ENCODE measurements at places on chromosomes 16 and 17. TPM values are rescaled to one million over a fixed set of nuclear protein-coding genes. Genes with fewer than 3 reads are reported as not detected.
A peak's percentile ranks its signal among the peaks of the same experiment; 100 is the strongest.

Gene CCL7
- not detected for total RNA-seq

DNA sequence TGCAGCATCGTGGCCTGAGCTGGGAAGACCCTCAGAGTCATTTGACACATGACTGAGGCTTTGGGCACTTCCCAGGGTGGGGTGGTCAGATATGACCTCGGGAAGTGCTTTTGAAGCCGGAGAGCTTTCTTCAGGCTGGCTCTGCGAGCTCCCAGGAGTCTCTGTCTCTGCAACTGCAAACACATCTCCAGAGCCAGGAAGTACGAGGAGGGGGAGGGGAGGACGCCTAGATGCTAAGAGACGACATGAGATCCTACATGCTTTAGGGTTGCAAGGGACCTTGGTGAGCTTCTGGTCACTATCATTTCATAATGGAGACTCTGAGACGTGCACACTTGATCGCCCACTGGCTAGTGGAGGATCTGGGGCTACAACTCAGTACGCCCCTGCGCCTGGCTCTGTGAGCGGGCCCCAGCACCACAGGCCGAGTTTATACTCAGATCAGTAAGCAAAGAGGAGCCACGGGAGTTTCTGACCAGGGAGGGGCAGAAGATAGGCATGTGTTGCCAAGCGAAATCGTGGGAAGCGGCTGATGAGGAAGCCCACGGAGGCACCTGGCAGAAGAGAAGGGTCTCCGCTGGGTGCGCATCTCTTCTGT is 527 bp upstream of the MGAT5B start:
- no peak overlapping the region for H3K4me3 ChIP-seq
- H3K36me3 ChIP-seq: no peaks in the 10 kb centered on the region
- H3K27me3 ChIP-seq: peaks cover 5% of the 10 kb centered on the region
- DNase-seq: no peak
- peaks cover 5% of the 10 kb centered on the region for H3K4me1 ChIP-seq
- H3K27ac ChIP-seq: no peak overlapping the region

- no peak for DNase-seq
- peaks cover 29% of the 10 kb centered on the region for H3K4me1 ChIP-seq
Observed at GRCh38 chr17:36485805-36486203, 677 bp upstream of the ZNHIT3 start.

DNA sequence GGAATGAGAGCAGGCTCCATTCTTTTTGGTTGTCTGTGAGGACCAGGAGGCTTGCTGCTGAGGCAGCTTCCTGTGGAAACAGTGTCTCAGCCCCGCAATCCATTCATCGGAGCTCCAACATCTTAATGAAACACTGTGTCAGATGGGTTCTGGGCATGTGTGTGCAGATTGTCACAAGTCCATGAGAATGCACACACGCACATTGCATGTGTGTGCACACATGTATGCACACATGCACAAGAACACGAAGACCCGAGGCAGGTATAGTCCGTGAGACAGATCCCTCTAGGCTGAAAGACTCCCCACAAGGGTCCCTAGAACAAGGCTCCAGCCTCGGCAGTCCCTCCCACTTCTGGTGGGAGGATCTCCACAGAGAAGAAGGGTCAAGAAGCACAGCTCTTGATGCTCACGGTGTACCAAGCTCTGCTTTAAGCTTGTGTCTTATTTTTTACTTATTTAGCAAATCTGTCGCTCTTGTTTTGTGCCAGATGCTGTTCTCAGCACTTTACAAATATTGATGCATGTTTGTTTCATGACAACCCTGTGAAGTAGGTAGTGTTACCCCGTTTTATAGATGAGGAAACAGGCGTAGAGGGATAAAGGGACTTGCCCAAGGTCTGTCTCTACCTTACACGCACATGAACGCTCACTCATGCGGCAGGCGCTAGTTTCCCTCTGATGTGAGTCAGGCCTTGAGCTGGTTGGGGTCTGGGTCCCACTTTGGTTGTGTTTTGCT is 213.1 kb downstream of the SEC14L1 start:
- no peak overlapping the region for H3K4me3 ChIP-seq
- DNase-seq: no peak
- H3K4me1 ChIP-seq: peaks cover 53% of the 10 kb centered on the region
- H3K36me3 ChIP-seq: no peaks in the 10 kb centered on the region
- no peaks in the 10 kb centered on the region for H3K27me3 ChIP-seq

GRCh38 chr17:82932518-82933310 is 92.9 kb upstream of the ZNF750 start:
- no peaks in the 10 kb centered on the region for H3K4me1 ChIP-seq
- H3K27me3 ChIP-seq: no peaks in the 10 kb centered on the region
- no peak overlapping the region for H3K4me3 ChIP-seq
- H3K36me3 ChIP-seq: peaks cover 11% of the 10 kb centered on the region
- no peak for DNase-seq

- DNase-seq: no peak
- H3K4me1 ChIP-seq: peaks cover 21% of the 10 kb centered on the region
- H3K27me3 ChIP-seq: no peaks in the 10 kb centered on the region
- H3K4me3 ChIP-seq: peak overlapping the region; percentile 81
- peak overlapping the region; percentile 94 for H3K27ac ChIP-seq
- peaks cover 16% of the 10 kb centered on the region for H3K36me3 ChIP-seq
Observed at GRCh38 chr17:44005527-44006271, 1.3 kb downstream of the NAGS start.

DNA sequence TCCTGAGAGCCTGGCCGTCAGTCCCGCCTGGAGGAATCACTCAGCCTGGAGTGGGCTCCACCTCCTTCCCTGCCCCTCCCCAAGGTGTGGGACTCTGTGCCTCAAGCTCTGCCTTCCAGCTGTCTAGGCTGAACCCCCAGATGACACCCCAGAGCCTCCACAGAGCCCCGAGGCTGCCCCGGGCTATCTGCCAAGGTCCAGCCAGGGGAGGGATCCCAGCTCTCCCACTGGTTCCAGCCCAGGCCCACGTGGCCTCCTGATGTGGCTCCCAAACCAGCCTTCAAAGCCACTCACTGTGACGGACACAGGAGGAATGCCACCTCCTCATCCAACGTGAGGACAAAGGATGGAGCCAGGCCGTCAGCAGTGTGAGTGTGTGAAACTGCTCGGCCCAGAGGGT is 45.6 kb upstream of the ENPP7 start:
- no peak overlapping the region for H3K27ac ChIP-seq
- no peaks in the 10 kb centered on the region for H3K36me3 ChIP-seq
- H3K4me1 ChIP-seq: no peaks in the 10 kb centered on the region
- peaks cover 3% of the 10 kb centered on the region for H3K27me3 ChIP-seq
- H3K4me3 ChIP-seq: no peak overlapping the region
- DNase-seq: no peak

DNA sequence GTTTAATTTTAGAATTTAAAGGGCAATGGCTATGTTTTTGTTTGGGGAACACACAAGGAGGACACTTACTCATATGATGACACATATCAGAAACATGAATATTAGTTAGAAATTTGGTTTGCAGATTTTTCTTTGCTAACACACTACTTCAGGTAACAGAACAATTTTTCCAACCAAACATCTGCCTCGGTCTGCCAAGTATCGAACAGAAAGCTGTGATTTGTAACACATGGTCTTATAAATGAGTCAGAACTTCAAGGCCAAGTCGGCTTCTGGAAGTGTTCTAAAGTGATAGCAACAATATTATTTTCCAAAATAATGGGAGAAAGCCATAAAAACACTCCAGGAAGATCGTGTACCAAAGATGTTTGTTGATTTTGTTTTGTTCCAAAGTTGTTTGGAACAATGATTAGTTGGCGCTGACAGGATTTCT is 75.9 kb upstream of the PMFBP1 start:
- H3K36me3 ChIP-seq: no peaks in the 10 kb centered on the region
- DNase-seq: no peak
- H3K4me1 ChIP-seq: no peaks in the 10 kb centered on the region
- no peak overlapping the region for H3K4me3 ChIP-seq
- no peak overlapping the region for H3K27ac ChIP-seq
- H3K27me3 ChIP-seq: no peaks in the 10 kb centered on the region

- H3K4me1 ChIP-seq: no peaks in the 10 kb centered on the region
- H3K27me3 ChIP-seq: peaks cover 4% of the 10 kb centered on the region
- H3K36me3 ChIP-seq: no peaks in the 10 kb centered on the region
- DNase-seq: no peak
- no peak overlapping the region for H3K27ac ChIP-seq
- H3K4me3 ChIP-seq: no peak overlapping the region
Observed at GRCh38 chr16:82630688-82631087, 3.9 kb downstream of the CDH13 start.

Gene KIAA0753
- 5.9 TPM for total RNA-seq

DNA sequence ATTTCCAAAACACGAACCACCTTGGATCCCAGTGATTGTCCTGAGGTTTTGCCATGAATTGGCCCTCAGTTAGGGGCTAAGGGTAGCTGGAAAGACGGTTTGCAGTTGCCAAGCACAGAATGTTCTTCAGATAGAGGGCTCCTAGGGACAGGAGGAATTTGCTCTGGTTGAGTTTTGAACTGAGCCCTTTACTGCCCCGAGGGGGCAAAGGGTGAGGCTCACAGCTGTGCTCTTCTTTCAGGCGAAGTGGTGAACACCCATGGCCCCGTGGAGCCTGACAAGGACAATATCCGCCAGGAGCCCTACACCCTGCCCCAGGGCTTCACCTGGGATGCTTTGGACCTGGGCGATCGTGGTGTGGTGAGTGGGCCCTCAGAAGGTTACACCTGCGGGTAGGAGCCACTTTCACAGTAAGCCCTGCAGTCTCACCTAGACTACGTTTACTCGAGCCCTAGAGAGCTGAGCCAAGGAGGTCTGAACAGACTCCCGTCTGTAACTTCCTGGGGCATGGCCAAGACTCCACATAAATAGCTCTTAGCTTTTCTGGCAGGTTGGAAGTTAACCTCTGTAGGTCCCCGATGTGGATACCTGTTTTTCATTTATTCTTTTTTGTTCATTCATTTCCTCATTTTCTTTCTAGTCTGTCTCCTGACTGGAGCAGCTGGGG is 32.5 kb downstream of the NMT1 start:
- peak overlapping the region; percentile 79 for H3K27ac ChIP-seq
- H3K36me3 ChIP-seq: peaks cover 33% of the 10 kb centered on the region
- no peak overlapping the region for H3K4me3 ChIP-seq
- H3K27me3 ChIP-seq: no peaks in the 10 kb centered on the region
- no peak for DNase-seq

GRCh38 chr16:55118701-55119260 is 188.1 kb downstream of the IRX5 start:
- no peaks in the 10 kb centered on the region for H3K27me3 ChIP-seq
- H3K36me3 ChIP-seq: no peaks in the 10 kb centered on the region
- H3K4me3 ChIP-seq: no peak overlapping the region
- H3K4me1 ChIP-seq: no peaks in the 10 kb centered on the region

DNA sequence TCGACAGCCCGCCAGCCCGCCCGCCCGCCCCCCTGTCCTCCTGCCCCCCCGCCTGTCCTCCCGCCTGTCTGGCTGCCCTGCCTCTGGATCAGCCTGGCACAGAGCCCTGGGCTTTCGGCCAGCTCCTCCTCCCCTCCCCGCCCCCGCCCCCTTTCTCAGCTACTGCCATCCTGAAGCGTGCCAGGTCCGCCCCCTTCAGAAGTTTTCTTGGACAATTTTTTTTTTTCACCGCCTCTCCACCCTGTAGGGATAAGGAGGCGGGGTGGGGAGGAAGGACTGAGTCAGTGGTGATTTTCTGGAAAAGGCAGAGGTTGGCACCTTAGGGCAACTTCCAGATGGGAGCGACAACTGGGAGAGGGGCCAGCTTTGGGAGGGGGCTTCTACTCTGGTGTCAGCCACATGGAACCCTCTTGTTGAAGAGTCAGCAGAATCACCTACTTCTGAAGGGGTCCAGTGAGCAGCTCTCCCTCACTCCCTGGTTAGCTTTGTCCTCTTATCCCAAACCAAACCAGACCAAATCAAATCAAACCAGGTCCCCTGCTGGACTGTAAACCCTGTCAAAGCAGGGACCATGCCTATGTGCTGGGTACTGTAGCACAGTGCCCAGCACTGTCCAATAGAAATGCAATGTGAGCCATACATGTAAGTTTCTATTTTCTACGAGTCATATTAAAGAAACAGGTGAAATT is 19.7 kb downstream of the IGF2BP1 start:
- H3K4me1 ChIP-seq: peaks cover 2% of the 10 kb centered on the region
- H3K36me3 ChIP-seq: no peaks in the 10 kb centered on the region
- no peak overlapping the region for H3K27ac ChIP-seq
- H3K27me3 ChIP-seq: no peaks in the 10 kb centered on the region
- peak; percentile 65 for DNase-seq
- no peak overlapping the region for H3K4me3 ChIP-seq

GRCh38 chr16:49920397-49920796 is 64.5 kb upstream of the ZNF423 start:
- no peaks in the 10 kb centered on the region for H3K36me3 ChIP-seq
- H3K4me3 ChIP-seq: no peak overlapping the region
- H3K27me3 ChIP-seq: no peaks in the 10 kb centered on the region
- no peak overlapping the region for H3K27ac ChIP-seq
- no peaks in the 10 kb centered on the region for H3K4me1 ChIP-seq
- no peak for DNase-seq

DNA sequence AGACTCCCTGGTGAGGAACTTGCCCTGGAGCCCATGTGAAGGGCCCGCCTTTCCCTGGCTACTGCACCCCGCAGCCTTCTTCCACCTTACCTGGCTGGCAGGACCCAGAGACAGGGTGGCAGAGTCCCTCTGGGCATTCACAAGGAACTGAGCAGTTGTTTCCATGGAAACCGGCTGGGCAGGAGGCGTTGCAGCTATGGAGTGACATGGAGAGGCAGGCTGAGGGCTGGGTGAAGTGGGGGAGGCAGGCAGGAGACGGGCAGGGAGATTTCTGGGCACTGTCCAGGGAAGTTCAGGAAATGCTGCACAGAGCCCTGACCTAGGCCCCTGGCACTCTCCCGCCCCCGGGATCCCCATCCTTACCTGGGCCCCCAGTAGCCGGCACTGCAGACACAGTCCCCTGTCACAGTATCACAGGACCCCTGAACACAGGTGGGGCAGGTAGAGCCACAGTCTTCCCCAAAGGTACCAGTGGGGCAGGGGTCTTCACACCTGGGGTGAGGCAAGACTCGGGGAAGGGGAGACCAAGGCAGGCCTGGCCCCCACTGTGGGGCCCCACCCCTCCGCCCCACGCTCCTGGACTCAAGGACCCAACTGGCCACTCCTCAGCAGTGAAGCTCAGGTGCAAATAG is 5.9 kb downstream of the SCARF1 start:
- H3K4me3 ChIP-seq: no peak overlapping the region
- no peak for DNase-seq
- H3K27me3 ChIP-seq: no peaks in the 10 kb centered on the region
- H3K4me1 ChIP-seq: peaks cover 9% of the 10 kb centered on the region
- H3K36me3 ChIP-seq: peaks cover 6% of the 10 kb centered on the region
- H3K27ac ChIP-seq: no peak overlapping the region

- no peaks in the 10 kb centered on the region for H3K36me3 ChIP-seq
- no peaks in the 10 kb centered on the region for H3K27me3 ChIP-seq
- H3K4me1 ChIP-seq: peaks cover 30% of the 10 kb centered on the region
- H3K27ac ChIP-seq: peak overlapping the region; percentile 84
- no peak overlapping the region for H3K4me3 ChIP-seq
Observed at GRCh38 chr16:10828851-10829366, 10.3 kb upstream of the TVP23A start.

Gene SOST
- not detected for total RNA-seq

Gene IL17C
- not detected for total RNA-seq

- no peak for DNase-seq
- no peak overlapping the region for H3K27ac ChIP-seq
- no peaks in the 10 kb centered on the region for H3K36me3 ChIP-seq
- no peak overlapping the region for H3K4me3 ChIP-seq
Observed at GRCh38 chr17:74271281-74271680, 2.8 kb upstream of the DNAI2 start.
